KBM-7 (cell line): ENCODE measurements at places on chromosomes 3 and 15.

- no peak for DNase-seq
Observed at GRCh38 chr3:128360705-128361271, 105.9 kb downstream of the DNAJB8 start.

GRCh38 chr3:9727041-9727595 is 4.4 kb upstream of the BRPF1 start:
- peak; percentile 67 for DNase-seq

DNA sequence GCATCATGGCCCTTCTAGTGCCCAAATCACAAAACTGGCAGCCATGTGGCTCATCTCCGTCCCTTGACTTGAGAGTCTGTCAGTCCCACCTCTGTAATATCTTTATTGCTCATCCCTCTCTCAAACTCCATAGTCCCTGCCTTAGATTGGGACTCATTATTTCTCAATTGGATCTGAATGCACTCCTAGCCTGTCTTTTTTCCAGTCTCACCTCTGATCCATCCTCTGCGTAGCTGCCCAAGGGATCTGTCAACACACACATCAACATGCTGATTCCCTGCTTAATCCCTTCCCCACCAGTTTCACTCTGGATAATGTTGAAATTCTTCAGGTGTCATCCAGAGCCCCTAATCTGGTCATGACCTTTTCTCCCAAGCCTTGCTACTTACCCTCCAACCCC is 39.3 kb downstream of the NMNAT3 start:
- no peak for DNase-seq

GRCh38 chr3:188407158-188407880 is 253.4 kb downstream of the LPP start:
- no peak for DNase-seq

GRCh38 chr3:154040283-154040682 is 80.9 kb upstream of the ARHGEF26 start:
- DNase-seq: peak; percentile 33

- no peak for DNase-seq
Observed at GRCh38 chr3:144662729-144663128, 691.1 kb downstream of the DIPK2A start.
